ENCODE measurements at places on chromosomes 7 and 10. TPM values are rescaled to one million over a fixed set of nuclear protein-coding genes. Genes with fewer than 3 reads are reported as not detected.

The HOXA11 gene
- total RNA-seq = not detected

The ADAM22 gene
- total RNA-seq = 3.4 TPM

The GNG11 gene
- total RNA-seq = 14.3 TPM

The GPAM gene
- 11.5 TPM for total RNA-seq

The DEPP1 gene
- total RNA-seq = 45.5 TPM

The BEND7 gene
- 14.0 TPM for total RNA-seq

The CDK14 gene
- 25.7 TPM for total RNA-seq

The TSPAN14 gene
- total RNA-seq = 20.1 TPM

The KMT2E gene
- total RNA-seq = 65.7 TPM

The C10orf90 gene
- not detected for total RNA-seq

The PCLO gene
- 3.2 TPM for total RNA-seq

The RSPH10B gene
- not detected for total RNA-seq

The CTAGE6 gene
- not detected for total RNA-seq

The CACNB2 gene
- total RNA-seq = 20.6 TPM

The NRG3 gene
- total RNA-seq = 0.57 TPM

The ERVW-1 gene
- not detected for total RNA-seq

The USP6NL gene
- total RNA-seq = 10.5 TPM

The RSPH10B2 gene
- 0.19 TPM for total RNA-seq

The COL28A1 gene
- total RNA-seq = 0.51 TPM

The ZWINT gene
- 0.83 TPM for total RNA-seq

The TMEM243 gene
- total RNA-seq = 5.9 TPM

The TMEM26 gene
- total RNA-seq = 0.16 TPM

The WASL gene
- total RNA-seq = 32.5 TPM

The ZPBP gene
- not detected for total RNA-seq

The DNMBP gene
- 5.6 TPM for total RNA-seq

The GRID2IP gene
- total RNA-seq = not detected

The GJD4 gene
- not detected for total RNA-seq

The INHBA gene
- total RNA-seq = 14.1 TPM

The PTPN12 gene
- total RNA-seq = 41.6 TPM

The GRM8 gene
- total RNA-seq = 0.30 TPM

The CPXM2 gene
- total RNA-seq = 11.2 TPM

The IFIT1B gene
- total RNA-seq = 0.81 TPM

The PPP1R9A gene
- total RNA-seq = 42.8 TPM

All from cardiac septum (tissue), 1 donor.